ENCODE measurements at places on chromosomes 1 and 21.

DNA sequence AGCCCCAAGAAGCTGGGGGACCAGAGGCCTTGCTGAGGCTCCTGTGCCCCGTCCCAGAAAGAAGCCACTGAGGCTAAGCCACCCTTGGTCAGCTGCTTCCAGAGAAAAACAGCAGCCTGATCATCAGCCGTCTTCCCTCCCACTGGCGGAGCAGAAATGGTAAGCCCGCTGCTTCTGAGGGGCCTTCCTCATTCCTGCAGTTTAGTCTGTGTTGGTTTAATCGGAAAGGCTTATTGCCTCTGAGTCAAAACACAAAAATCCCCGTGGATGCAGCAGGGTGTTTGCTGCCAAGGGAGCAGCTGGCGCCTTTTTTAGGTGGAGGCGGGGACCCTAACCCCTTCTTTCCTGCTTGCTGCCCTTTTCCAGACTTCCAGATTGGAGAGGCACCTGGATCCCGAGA, 33.9 kb downstream of the SPSB1 start:
- no peak for DNase-seq

DNA sequence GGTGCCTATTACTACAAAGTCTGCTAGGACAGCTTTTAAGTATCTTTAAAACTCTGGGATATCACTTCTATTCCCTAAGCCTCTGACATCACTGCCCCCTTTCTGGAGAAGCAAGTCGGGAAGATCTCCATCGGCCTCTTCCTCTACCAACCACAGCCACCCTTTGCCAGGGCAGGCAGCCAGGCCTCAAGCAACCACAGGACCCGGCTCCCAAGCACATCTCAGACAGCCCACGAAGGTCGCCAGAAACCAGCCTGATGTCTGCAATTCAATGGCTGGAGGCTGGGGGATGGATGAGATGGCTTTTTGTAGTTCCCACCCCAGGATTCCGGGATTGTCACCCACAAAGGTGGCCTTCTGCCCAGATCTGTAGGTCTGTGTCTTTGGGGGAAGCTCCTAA, 70.7 kb downstream of the LGR6 start:
- no peak for DNase-seq

DNA sequence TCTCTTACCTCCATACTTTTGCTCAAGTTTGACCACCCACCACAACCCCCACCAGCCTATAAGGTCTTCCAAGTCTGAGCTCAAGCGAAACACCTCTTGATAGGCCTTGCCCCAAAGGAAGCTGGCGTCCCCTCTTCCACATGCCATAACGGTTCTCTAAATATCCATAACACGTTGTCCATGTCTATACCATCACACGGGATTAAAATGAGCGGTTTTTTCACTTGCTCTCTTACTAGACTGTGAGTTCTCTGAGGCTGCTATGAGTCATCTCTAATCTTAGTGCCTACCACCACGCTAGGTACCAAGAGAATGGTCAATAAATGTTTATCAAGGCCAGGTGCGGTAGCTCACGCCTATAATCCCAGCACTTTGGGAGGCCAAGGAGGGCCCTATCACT, 41.0 kb downstream of the WASF2 start:
- no peak for DNase-seq

DNA sequence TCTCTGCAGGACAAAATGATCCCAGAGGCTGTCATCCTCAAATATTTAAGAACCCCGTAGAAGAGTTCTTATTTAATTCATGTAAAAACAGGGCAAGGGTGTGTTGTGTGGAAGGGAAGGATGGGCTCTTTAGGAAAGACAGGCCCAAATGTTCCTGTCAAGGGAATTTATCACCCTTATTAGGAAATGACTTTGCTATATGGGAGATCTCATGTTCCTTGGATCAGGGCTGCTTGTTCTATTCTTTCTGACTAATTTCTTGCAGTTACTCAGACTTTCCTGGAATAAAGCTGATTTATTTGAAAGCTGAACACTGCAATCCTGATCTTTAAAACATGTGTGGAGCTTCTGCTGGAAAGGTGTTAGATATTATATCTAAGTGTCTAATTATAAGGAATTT, 72.8 kb downstream of the SELENOF start:
- DNase-seq: no peak

GRCh38 chr21:33937146-33937545, 21.5 kb upstream of the ATP5PO start:
- no peak for DNase-seq

DNA sequence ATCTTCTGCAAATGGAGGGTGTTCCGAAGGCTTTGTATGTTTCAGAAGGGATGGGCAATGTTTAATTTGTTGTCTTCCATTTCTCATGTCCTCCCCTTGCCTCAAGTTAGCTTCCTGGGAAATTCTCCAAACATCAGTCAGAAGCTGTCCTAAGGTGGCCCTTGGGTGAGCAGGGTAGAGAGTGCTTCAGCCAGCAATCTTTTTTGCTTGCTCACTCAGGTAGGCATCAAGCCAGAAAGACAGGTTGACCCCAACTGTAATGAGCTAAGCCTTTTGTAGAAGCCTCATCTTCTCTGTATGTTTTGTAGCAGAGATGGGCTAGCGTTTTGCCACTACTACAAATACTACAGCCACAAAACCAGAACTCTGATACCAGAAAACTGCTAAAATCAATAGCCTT, 321.5 kb upstream of the FAM78B start:
- DNase-seq: no peak

DNA sequence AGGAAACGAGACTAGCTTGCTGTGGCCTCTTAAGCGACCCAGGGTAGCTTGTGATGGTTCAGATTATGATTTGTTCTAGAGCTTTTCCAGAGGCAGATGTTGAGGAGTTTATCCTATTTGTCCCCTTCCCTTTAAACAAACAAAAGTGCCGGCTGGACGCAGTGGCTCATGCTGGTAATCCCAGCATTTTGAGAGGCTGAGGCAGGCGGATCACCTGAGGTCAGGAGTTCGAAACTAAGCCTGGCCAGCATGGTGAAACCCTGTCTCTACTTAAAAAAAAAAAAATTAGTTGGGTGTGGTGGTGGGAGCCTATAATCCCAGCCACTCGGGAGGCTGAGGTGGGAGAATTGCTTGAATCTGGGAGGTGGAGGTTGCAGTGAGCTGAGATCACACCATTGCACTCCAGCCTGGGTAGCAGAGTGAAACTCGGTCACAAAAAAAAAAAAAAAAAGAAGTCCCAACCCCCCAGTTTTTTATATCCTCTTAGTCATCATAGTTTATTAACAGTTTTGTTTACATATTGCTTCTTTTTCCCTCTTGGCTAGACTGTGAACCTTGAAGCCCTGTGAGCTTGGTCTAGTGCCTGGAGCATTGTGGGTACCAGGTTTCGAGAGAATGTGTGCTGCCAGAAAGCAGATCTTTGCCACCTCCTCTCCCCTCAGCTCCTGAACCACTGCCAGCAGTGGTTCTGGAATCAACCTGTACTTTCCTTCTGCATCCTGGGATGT, 29.8 kb downstream of the MAPKAPK2 start:
- no peak for DNase-seq

DNA sequence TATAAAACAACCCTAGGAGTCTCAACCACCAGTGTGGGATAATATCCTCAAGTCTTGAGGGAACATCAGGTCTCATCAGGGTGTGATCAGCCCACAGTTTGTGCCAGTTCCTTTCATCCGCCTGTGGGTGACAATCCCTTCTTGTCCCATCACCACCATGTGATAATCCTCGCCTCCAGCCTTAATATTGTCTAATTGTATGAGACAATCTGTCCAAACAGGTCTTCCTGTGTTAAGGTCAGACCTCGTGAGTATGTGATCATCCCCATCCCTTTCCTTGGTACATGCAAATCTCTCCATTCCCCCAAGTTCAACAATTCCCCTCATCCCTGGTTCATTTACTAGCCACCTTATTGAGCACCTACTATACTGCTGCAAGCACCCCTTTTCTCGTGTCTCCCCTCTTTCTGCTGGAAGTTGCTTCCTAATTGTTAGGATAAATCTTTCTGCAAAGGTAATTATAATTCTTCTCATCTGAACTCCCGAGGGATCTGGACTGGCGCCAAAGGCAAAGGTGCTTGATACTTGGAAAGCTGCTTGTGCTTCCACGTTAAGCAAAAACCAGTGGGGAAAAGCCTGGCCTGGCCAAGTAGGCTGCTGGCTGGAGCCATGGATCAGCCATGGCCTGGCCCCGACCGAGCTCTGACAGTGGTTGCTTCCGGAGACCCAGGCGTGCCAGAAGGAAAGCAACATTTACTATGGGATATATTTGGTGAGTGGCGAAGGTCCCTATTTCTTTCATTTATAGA, 92.5 kb downstream of the RNF220 start:
- peak; percentile 36 for DNase-seq

GRCh38 chr21:26449161-26449560, 123.9 kb downstream of the CYYR1 start:
- no peak for DNase-seq

GRCh38 chr1:20725189-20726117, 7.0 kb downstream of the SH2D5 start:
- DNase-seq: peak; percentile 96

- DNase-seq: no peak
These were observed 72.4 kb downstream of the PLXNA2 start for GRCh38 chr1:208171616-208172422.

DNA sequence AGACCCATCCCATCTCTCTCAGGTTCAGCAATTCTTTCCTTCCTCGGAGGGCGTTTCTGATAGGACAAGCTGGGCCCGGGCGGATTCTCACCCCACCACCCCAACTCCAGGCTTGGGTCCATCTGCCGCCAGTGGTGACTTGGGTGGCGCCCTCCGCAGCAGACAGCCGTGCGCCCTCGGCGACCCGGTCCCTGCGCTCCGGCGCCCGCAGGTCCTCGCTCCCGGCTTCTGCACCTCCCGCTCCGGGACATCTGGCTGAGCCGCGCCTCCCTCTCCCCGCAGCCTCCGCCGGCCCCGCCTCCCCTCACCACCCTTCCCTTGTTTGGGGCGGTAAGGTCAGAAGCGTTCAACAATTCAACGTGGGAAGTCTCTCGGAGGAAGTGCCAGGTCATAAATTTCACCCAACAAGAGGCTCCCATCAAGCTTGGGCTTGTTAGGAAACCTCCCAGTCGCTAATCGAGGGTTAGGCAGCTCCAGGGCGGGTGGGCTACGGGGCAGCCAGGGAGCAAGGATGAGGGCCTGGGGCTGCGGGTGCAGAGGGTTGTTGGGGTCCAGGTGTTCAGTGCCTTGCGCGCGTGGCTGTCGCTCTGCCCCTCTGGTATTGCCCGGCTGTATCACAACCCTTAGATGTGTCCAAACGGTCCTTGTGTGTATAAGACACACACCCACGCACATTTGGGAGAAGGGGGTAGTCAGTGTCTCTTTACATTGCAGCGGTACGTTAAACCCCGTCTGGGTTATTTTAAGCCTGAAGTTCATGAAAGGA, 39.8 kb downstream of the OLIG1 start:
- peak; percentile 80 for DNase-seq

DNA sequence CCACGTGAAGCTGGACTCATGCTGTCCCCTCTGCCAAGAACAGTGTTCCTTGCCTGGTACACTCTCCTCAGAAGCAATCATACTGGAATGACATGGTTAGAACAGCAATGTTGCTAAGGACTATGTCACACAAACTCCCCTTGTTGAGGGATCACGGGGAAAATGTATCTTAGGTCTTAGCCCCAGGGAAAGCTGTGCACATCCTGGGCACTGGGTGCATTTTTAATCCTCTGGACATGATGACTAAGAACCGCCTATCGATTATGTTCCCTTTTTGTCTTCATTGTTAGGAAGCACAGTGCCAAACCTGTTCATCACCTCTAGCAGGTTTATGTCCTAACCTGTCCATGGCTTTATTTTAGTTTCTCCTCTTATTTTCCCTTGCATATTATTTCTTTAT, 115.1 kb downstream of the HIVEP3 start:
- DNase-seq: no peak

GRCh38 chr1:159307346-159308020, 5.3 kb downstream of the FCER1A start:
- DNase-seq: no peak

DNA sequence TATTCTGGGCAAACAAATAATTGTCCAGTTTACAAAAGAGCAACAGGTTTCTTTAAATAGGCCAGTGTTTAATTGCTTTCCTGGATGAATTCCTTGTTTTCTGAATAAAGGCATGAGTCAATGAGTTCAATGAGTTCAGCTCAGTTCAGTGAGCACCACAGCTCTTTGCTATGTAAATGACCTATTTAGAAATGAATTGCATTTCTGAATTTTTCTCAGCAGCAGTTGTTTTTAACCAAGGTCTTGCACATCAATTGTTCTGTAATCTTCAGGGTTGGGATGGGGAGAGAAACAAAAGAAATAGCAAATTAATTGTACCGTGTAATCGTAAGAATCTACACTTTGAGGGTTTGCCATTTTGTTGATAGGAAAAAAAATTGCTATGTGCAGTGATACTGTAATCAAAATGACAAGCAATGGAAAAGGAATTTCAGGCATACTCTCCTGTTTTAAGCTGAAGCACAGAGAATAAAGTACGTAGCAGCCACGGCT, 45.7 kb downstream of the MIS18A start:
- DNase-seq: no peak

DNA sequence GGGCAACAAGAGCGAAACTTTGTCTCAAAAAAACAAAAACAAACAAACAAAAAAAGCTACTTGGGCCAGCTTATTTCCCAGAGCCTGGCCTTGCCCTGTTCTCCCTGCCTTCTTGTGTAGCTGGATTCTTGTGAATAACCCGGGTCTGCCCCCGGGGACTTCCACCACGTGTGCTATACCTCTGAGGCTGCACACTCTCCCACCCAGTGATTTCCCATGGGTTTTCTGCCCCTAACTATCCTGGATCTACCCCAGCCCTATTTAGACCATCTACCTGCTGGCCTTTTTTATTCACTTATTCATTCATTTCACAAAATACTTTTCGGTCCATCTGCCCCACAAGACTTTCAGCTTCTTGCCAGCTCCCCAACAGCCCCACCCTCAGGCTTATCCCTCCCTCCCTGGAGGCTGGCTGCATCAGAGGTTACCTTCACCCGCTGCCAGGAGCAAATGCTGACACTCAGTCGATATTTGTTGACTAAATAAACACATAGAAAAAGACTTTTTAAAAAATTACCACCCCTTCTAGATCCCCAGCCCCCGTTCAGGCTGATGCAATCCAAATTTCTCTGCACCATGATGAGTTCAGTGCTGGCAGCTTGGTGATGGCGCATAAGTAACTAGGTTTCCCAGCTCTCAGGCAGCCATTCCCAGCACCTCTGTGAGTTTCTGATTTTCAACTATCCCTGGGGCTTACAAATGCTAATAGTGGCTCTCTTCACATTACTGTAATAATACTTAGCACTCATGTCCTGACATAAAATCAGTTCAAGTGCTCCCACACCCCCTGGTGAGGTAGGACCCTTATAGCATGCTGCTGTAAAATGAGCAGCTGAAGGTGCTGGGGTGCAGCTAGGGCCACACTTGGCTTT, 30.7 kb upstream of the TARBP1 start:
- no peak for DNase-seq

DNA sequence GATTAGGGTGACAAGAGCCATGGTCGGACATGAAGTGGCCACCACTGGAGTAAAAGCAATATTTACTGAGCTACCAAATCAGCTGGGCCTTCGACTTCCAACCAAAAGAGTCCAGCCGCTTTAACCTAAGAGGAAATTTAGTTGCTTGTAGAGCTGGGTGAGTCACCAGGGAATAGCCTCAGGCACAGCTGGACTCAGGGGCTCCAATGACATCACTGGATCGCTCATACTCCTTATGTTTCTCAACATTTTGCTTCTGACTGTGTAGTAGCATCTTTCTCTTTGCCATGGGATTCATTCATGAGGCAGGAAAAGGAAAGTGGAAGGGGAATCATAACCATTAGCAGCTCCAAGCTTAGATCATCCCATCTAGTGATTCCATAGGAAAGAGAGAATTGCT, 664.4 kb downstream of the MATN1 start:
- no peak for DNase-seq

- DNase-seq: no peak
These were observed 432.3 kb downstream of the DPYD start for GRCh38 chr1:97488530-97488929.

Data from NCI-H1105 (cell line).